ENCODE measurements at places on chromosomes 6 and 20. TPM values are rescaled to one million over a fixed set of nuclear protein-coding genes. Genes with fewer than 3 reads are reported as not detected.

DNA sequence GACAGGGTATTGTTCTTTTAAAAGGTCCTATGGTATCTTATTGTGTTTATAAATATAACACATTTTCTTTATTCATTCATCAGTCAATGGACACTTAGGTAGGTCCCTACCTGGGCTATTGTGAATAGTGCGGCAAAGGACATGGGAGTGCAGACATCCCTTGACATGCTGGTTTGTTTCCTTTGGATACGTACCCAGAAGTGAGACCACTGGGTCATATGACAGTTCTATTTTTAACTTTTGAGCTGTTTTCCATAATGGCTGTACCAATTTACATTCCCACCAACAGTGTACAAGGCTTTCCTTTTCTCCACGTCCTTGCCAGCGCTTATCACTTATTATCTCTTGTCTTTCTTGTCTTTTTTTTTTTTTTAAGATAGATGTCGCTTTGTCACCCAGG, 627.5 kb downstream of the PRKN start:
- no peak overlapping the region for H3K27ac ChIP-seq
- H3K4me1 ChIP-seq = no peaks in the 10 kb centered on the region
- H3K27me3 ChIP-seq = no peaks in the 10 kb centered on the region
- H3K36me3 ChIP-seq = no peaks in the 10 kb centered on the region

GRCh38 chr6:164533045-164533362, 776.4 kb downstream of the C6orf118 start:
- no peaks in the 10 kb centered on the region for H3K4me1 ChIP-seq
- DNase-seq = no peak
- H3K36me3 ChIP-seq = no peaks in the 10 kb centered on the region
- no peak overlapping the region for H3K4me3 ChIP-seq
- no peaks in the 10 kb centered on the region for H3K27me3 ChIP-seq

- no peak overlapping the region for H3K27ac ChIP-seq
- DNase-seq = no peak
- no peak overlapping the region for H3K4me3 ChIP-seq
- H3K27me3 ChIP-seq = no peaks in the 10 kb centered on the region
- no peaks in the 10 kb centered on the region for H3K4me1 ChIP-seq
- no peaks in the 10 kb centered on the region for H3K36me3 ChIP-seq
Observed at GRCh38 chr20:51832276-51832675, 30.0 kb upstream of the SALL4 start.

- H3K27me3 ChIP-seq = no peaks in the 10 kb centered on the region
- DNase-seq = no peak
- no peaks in the 10 kb centered on the region for H3K4me1 ChIP-seq
- H3K27ac ChIP-seq = no peak overlapping the region
- no peaks in the 10 kb centered on the region for H3K36me3 ChIP-seq
Observed at GRCh38 chr20:63244468-63244867, 8.8 kb downstream of the BIRC7 start.

DNA sequence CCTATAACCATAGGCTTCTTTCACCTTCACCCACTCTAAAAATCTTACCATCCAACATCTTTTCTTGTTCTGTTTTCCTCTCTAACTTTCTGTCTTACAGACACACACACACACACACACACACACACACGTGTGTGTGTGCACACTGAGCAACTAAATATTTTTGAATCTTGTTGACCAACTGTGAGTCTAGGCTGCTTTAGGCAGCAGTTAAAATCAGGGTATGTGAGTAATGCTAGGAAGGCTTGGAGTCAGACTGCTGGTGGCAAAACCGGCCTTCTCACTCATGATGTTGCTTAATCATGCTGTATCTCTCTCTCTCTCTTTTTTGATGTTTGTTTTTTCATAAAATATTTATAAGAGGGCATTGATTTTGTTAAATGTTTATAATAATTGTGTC, 103.1 kb upstream of the TBX18 start:
- H3K36me3 ChIP-seq = peaks cover 4% of the 10 kb centered on the region
- H3K4me1 ChIP-seq = no peaks in the 10 kb centered on the region
- no peak overlapping the region for H3K27ac ChIP-seq

DNA sequence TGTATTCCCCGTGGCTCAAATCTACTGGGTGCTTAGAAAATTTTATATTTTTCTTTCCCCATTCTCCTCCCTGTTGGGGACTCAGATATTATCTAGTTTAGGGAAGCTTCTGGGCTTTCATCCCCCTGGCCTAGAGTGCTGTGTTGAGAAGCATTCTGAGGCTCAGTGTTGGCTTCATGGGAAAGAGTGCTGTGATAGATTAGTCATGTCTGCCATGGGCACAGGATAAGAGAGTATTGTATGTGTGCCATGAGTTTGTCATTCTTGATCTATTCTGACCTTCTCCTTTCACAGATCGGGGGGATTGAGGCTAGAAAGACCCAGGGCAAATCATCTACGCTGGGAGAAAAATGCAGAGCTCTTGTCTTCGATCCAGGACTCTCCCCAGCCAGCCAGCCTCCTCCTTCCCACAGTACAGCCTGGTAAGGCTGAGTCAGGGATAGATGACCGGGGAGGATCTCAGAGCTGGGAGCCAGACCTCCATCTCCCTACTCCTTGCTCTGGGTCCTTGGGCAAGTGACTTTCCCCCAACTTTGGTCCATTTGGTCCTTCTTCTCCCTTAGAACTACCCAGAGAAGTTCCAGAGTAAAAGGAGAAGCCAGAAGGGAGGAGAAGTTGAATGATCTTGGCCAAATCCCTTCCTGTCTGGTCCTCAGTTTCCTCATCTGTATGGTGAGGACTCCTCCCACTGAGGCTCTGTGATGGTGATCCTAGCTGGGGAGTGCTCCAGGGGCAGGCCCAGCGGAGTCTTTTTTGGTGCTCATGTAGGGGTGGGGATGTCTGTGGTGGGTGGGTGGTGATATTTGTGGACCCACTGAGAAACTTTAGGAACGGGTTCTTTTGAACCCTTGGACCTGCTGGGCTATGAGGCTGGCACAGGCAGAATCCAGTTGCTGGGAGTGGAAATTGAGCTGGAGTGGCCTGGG, 5.0 kb downstream of the SRC start:
- no peak overlapping the region for H3K4me3 ChIP-seq
- H3K36me3 ChIP-seq = no peaks in the 10 kb centered on the region
- DNase-seq = no peak
- no peaks in the 10 kb centered on the region for H3K4me1 ChIP-seq

- no peak for DNase-seq
- no peaks in the 10 kb centered on the region for H3K36me3 ChIP-seq
- H3K27me3 ChIP-seq = no peaks in the 10 kb centered on the region
- no peak overlapping the region for H3K27ac ChIP-seq
- no peak overlapping the region for H3K4me3 ChIP-seq
Observed at GRCh38 chr6:121539439-121539838, 104.0 kb downstream of the GJA1 start.

GRCh38 chr6:70180183-70180900, 122.5 kb downstream of the COL9A1 start:
- H3K4me3 ChIP-seq = no peak overlapping the region
- H3K27me3 ChIP-seq = no peaks in the 10 kb centered on the region
- H3K36me3 ChIP-seq = no peaks in the 10 kb centered on the region
- DNase-seq = no peak
- H3K4me1 ChIP-seq = no peaks in the 10 kb centered on the region

DNA sequence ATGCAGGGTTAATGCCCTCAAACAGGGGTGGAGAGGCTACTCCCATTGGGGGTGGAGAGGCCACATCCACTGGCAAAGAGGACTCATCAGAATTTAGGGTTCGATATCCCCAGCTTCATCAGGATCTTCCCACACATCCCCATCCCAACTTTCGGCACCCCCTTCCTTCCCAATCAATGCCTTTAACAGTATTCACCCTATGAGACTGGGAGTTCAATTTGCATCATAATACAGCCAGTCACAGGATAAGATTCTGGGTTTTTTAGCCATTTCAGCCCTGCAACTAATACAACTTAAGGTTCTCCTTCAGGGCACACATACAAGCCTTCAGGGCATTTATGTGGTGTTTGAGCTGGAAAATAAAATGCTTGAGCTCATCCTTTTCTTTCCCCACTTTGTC, 80.9 kb downstream of the GMDS start:
- no peaks in the 10 kb centered on the region for H3K36me3 ChIP-seq
- no peaks in the 10 kb centered on the region for H3K27me3 ChIP-seq

DNA sequence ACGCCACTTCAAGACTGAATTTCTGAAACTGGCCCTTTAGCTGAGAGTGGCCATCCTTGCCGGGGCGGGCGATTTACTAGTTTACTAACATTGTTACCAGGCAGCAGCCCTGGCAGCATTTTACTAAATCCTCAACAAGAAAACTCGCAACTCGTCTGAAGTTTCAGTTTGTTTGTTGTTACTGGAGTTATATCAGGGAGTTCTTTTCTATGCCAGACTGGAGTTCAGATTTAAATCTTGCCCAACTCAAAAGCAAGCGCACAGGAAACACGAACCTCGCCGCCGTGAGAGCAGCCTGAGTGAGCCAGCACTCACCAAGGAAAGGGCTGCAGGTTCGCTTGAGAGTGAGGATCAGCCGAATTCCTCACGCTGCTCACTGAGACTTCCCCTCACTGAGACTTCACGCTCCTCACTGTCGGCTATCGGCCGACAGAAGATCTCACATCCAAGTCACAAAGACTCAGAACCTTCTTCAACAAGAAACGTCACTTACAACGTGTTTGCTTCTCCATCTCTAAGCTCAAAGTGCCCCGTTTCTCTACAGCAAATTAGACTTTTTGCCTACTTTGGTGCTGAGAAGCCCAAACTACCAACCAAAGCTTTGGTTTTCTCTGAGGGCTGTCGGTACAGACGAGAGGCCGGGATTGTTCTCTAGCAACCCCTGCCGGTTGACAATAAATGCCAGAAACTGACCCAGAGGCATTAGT, 78.9 kb downstream of the OLIG3 start:
- H3K27ac ChIP-seq = no peak overlapping the region
- peak; percentile 45 for DNase-seq
- peak overlapping the region; percentile 34 for H3K4me3 ChIP-seq
- H3K4me1 ChIP-seq = no peaks in the 10 kb centered on the region

- H3K36me3 ChIP-seq = no peaks in the 10 kb centered on the region
- no peak overlapping the region for H3K4me3 ChIP-seq
- no peaks in the 10 kb centered on the region for H3K4me1 ChIP-seq
- H3K27me3 ChIP-seq = no peaks in the 10 kb centered on the region
- H3K27ac ChIP-seq = no peak overlapping the region
- DNase-seq = no peak
Observed at GRCh38 chr6:20868397-20869096, 334.3 kb downstream of the CDKAL1 start.

GRCh38 chr6:17015551-17016381, 86.1 kb upstream of the STMND1 start:
- DNase-seq = no peak

DNA sequence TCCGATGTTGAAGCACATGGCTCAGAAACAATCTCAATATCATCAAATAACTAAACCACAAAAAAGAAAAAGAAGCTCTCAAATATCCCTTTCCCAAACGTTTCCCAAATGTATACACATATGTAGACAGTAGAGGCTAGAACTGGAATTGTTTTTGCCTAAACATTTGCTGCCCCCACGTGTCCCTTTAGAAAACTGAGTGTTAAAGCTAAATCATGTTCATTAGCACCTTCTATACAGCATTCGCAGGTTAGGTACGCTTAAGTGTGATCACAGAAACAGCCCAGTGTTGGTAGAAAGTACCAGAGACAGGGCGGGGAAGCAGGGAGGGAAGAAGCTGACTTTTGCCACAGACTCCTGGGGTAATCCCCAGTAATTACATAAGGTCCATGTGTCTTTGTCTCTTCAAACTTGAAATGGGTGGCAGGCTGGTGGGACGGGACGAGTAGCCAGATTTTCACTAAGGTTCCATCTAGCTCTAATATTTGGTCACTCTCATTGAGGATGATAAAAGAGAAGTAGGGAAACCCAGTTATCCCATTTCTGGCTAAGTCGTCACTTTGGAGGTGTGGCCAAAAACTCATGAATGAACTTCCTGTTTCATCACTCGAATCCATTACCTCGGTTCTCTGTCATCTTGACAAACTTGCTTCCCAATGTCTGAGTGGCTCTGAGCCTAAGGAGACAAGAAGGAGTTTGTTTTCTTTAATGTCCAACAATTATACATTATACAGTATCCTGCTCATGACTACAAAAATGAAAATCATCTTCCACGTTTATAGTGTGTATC, 15.0 kb upstream of the TFAP2A start:
- no peak for DNase-seq
- no peak overlapping the region for H3K4me3 ChIP-seq
- no peaks in the 10 kb centered on the region for H3K27me3 ChIP-seq
- H3K4me1 ChIP-seq = no peaks in the 10 kb centered on the region
- H3K27ac ChIP-seq = no peak overlapping the region

GRCh38 chr20:24951536-24952083, 2.5 kb downstream of the CST7 start:
- no peak overlapping the region for H3K27ac ChIP-seq
- H3K36me3 ChIP-seq = no peaks in the 10 kb centered on the region
- H3K4me1 ChIP-seq = no peaks in the 10 kb centered on the region
- DNase-seq = peak; percentile 13

- H3K4me3 ChIP-seq = peak overlapping the region; percentile 94
- H3K4me1 ChIP-seq = peaks cover 14% of the 10 kb centered on the region
- no peaks in the 10 kb centered on the region for H3K27me3 ChIP-seq
- no peak for DNase-seq
- H3K36me3 ChIP-seq = no peaks in the 10 kb centered on the region
Observed at GRCh38 chr20:35698298-35699126, 640 bp downstream of the NFS1 start.

GRCh38 chr6:5167501-5167900, 82.4 kb downstream of the PPP1R3G start:
- DNase-seq = no peak
- no peak overlapping the region for H3K27ac ChIP-seq
- H3K27me3 ChIP-seq = no peaks in the 10 kb centered on the region
- no peaks in the 10 kb centered on the region for H3K36me3 ChIP-seq

DNA sequence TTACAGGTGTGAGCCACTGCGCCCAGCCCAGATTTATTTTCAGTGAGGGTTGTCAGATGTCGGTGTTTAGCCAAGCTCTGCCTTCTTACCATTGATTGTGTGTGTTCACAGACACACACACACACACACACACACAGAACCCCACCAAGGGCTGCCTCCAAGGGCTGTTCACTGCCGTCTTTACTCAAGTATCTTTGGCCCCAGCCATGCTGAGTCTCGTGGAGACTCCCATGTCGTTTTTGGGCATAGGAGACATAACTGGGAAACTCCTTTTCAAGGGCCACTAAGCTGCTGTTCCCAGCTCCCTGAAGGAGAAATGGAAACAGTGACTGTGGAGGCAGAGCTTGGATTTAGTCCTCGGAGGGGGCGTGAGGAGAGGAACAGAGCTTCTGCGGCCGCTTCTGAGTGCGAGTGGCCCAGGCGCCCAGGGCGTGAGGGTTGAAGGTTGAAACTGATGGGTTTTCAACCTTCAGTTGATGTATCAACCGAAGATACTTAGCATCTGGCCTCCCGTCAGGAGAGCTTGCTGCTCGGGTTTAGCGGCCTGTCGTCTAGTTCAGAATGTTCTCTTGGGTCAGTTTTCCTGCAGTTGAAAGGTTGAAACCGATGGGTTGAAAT, 243.6 kb downstream of the TTLL2 start:
- DNase-seq = no peak
- peaks cover 9% of the 10 kb centered on the region for H3K4me1 ChIP-seq
- no peak overlapping the region for H3K27ac ChIP-seq

- no peaks in the 10 kb centered on the region for H3K27me3 ChIP-seq
- no peaks in the 10 kb centered on the region for H3K4me1 ChIP-seq
- H3K36me3 ChIP-seq = no peaks in the 10 kb centered on the region
- H3K4me3 ChIP-seq = no peak overlapping the region
- no peak for DNase-seq
- H3K27ac ChIP-seq = no peak overlapping the region
Observed at GRCh38 chr6:143429970-143430369, 20.5 kb downstream of the ADAT2 start.

TUBB2B gene
- total RNA-seq = 4.3 TPM

PAK5 gene
- total RNA-seq = not detected

FOXF2 gene
- total RNA-seq = not detected
